ENCODE measurements at places on chromosomes 7 and 10. TPM values are rescaled to one million over a fixed set of nuclear protein-coding genes. Genes with fewer than 3 reads are reported as not detected.

Gene SFTPA1
- total RNA-seq, result not detected

Gene PAOX
- 7.0 TPM for total RNA-seq

Gene NEUROG3
- total RNA-seq, result not detected

Gene MTG1
- total RNA-seq, result 40.2 TPM

Gene UPK3BL2
- 3.2 TPM for total RNA-seq

Gene CACNB2
- not detected for total RNA-seq

Gene GPNMB
- 0.27 TPM for total RNA-seq

Gene ACTR3C
- not detected for total RNA-seq

Gene GPER1
- 0.75 TPM for total RNA-seq

Gene TSPAN33
- 0.38 TPM for total RNA-seq

Gene PON2
- 67.3 TPM for total RNA-seq

Gene NPFFR1
- total RNA-seq, result not detected

Gene NRP1
- 204 TPM for total RNA-seq

Gene WDR86
- not detected for total RNA-seq

Gene ENO4
- 0.28 TPM for total RNA-seq

Gene SLC18A3
- under 0.01 TPM for total RNA-seq

Gene NYAP1
- 2.2 TPM for total RNA-seq

Gene SFRP5
- not detected for total RNA-seq

Gene NRCAM
- 57.6 TPM for total RNA-seq

Gene ASB10
- not detected for total RNA-seq

Gene ORC5
- 22.4 TPM for total RNA-seq

Gene SLC13A1
- total RNA-seq, result not detected

Gene PRSS37
- not detected for total RNA-seq

Gene EIF4H
- total RNA-seq, result 398 TPM

Gene ICA1
- 29.2 TPM for total RNA-seq

Gene KLLN
- 0.19 TPM for total RNA-seq

Gene CTAGE4
- 0.18 TPM for total RNA-seq

Gene INHBA
- 4.5 TPM for total RNA-seq

Gene AOC1
- not detected for total RNA-seq

Gene FKBP6
- total RNA-seq, result not detected

Gene LEP
- under 0.01 TPM for total RNA-seq

Gene LIPN
- total RNA-seq, result not detected

Gene PON3
- total RNA-seq, result 0.66 TPM

Gene ATP6V0A4
- total RNA-seq, result 0.18 TPM

Gene PLAC9
- total RNA-seq, result 3.9 TPM

Gene FRMD4A
- 90.2 TPM for total RNA-seq

Gene CALML5
- not detected for total RNA-seq

Gene ASB15
- not detected for total RNA-seq

Gene EGFR
- 1.5 TPM for total RNA-seq

Gene SEMA4G
- 0.94 TPM for total RNA-seq

Gene IFIT2
- 1.7 TPM for total RNA-seq

Gene PSD
- 0.28 TPM for total RNA-seq

Measured in endothelial cell of coronary artery (primary cell).